A172 (cell line): ENCODE measurements at places on chromosomes 16 and 17. TPM values are rescaled to one million over a fixed set of nuclear protein-coding genes. Genes with fewer than 3 reads are reported as not detected.
A peak's percentile ranks its signal among the peaks of the same experiment; 100 is the strongest.

DNA sequence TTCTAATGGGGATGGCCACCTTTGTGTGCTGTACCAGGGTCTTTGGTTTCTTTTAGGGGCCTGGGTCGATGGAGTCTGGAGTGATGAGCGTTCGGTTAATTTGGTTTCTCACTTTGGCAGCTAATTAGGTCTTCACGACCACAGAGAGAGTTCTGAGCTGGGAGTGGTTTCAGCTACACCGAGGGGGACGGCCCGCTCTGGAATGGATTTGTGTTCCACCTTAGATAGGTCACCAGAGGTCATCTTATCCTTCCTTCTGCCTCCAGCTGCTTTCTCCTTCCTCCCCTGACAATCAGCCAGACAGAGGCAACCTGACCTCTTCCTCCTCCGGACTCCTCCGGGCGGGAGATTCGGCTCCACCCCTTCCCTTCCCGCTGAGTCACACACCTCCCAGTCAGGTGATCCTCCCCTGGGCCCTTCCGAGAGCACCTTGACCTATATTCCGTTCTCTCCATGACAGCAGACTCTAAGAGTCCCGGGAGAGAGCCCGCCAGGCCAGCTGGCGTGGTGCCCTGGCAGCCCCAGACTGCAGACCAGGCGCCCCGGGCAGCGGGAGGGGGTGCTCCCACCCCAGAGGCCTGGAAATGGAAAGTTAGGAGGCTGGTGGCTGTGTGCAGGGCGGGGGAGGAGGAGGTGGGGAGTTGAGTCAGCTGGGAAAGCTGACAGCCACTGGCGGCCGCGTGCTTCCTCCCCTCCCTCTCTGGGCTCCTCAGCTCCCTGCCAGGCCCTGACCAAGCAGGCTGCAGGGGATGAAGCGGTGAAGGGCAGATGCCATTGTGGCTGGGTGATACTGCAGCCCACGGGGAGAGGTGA, 44.7 kb downstream of the CHD9 start:
- DNase-seq: peak; percentile 96

DNA sequence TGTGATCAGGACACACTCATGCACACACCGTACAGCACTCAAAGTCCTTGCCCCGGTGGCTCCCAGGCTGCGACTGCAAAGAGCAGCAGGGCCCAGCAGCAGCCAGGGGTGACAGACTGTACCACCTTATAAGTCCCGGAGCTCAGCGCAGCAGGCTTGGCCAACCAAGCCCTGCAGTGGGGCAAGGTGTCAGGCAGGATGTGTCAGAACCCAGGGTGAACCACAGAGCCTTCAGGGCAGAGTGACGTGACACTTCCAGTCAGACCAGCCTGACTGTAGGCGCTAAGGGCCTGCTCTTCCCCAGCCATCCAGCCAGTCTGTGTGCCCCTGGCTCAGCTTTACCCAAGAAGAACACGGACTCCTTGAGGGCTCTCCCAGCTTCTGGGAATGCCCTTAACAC, 204.1 kb downstream of the COPRS start:
- DNase-seq: no peak

CAVIN1 gene
- total RNA-seq: 569 and 659 TPM in 2 replicates

KRTAP2-3 gene
- 0.69 and 1.00 TPM in 2 replicates for total RNA-seq

- peak; percentile 75 for DNase-seq
Measured at GRCh38 chr17:81523402-81524038, 4.7 kb upstream of the FSCN2 start.

SYCE1L gene
- total RNA-seq: 0.12 TPM in 1 of 2 replicates, not detected in the other

RAB37 gene
- total RNA-seq: 0.05 TPM in 1 of 2 replicates, not detected in the other

- no peak for DNase-seq
Measured at GRCh38 chr16:87345726-87346424, 28.7 kb upstream of the C16orf95 start.

- no peak for DNase-seq
Measured at GRCh38 chr17:17947309-17947708, 24.9 kb downstream of the TOM1L2 start.

- DNase-seq: no peak
Measured at GRCh38 chr17:79361873-79362771, 248.7 kb downstream of the RBFOX3 start.
